ENCODE measurements at places on chromosomes 7 and 10.

GRCh38 chr7:129370812-129371211 lies 63.4 kb upstream of the STRIP2 start:
- no peak for DNase-seq

- DNase-seq, result no peak
Observed at GRCh38 chr7:15305002-15305600, 256.7 kb downstream of the AGMO start.

- DNase-seq, result no peak
Observed at GRCh38 chr10:34029455-34029854, 695.0 kb upstream of the NRP1 start.

- no peak for DNase-seq
Observed at GRCh38 chr7:104982308-104983075, 31.5 kb upstream of the KMT2E start.

DNA sequence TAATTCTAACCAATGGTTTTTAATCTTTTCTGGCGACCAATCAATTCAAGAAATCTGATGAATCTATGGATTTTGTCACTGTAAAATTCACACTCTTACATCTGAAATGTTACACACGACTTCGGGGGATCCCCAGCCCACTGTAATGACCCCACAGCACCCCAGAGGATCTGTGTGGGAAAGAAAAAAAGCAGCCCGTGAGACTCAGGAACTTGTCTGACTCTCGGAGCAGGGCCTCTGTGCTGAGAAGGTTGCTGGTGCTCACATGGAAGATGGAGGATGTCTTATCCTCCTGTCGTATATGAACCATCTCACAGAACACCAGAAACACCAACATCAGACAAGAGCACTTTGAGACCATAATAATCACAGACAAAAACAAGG lies 228.4 kb upstream of the INHBA start:
- no peak for DNase-seq

- DNase-seq, result no peak
Observed at GRCh38 chr7:114930107-114930661, 8.3 kb downstream of the MDFIC start.

DNA sequence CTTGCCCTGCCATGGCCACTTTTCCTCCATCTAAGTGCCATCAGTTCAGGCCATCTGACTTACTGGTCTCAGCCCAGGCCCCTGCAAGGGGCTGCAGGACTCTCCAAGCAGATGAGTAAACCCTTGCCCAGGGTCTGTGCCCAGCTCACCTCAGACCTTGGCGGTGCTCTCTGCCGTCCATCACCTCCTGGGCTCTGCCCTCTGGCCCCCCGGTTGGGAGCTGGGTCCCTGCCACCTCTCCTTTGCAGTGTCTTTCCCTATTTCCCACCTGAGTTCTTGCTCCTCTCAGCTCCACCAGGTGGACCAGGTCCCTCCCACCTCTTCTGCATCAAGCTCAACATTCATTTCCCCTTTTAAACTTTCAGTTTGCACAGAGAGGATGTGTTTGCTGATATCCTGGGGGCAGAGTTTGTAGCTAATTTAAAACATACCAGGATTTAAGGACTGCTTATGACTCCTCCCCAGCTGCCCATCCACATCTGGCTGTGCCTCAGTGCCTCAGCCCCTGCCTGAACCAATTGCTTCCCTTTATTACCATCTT lies 135.5 kb downstream of the SLIT1 start:
- no peak for DNase-seq

DNA sequence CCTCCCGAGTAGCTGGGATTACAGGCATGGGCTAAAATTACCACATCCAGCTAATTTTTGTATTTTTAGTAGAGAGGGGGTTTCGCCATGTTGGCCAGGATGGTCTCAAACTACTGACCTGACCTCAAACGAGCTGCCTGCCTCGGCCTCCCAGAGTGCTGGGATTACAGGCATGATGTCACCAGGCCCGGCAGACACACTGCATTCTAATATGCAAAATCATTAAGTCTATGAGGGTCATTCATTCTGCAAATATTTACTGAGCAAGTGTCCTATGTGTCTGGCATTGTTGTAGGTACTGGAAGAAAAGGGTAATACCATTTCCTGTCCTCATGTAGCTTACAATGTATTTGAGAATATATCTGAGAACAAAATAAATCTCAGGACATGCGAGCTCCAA lies 2.7 kb downstream of the PUS7 start:
- no peak for DNase-seq

- DNase-seq, result no peak
Observed at GRCh38 chr7:17130281-17131059, 168.0 kb upstream of the AHR start.

- no peak for DNase-seq
Observed at GRCh38 chr10:113995201-113995600, 48.5 kb upstream of the ADRB1 start.

DNA sequence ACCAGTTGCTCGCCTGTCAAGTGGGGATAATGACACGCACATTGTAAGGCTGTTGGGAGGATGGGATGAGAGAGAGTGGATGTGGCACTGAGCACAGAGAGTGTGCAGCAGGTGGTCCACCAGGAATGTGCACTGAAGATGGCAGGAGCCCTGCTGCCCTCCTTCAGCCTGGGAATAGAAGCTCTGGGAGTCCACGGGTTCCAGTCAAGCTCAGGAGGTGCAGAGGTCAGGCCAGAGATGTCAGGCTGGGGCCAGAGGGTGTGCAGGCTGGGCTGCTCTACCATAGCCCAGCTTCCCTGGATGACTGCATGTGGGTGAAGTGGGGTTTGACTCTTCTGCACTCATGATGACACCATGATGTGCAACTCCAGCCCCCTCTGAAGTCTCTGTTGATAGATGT lies 58.7 kb downstream of the C10orf120 start:
- DNase-seq, result no peak

GRCh38 chr10:50512743-50513416 lies 110.9 kb downstream of the SGMS1 start:
- no peak for DNase-seq

GRCh38 chr7:88432301-88432700 lies 125.6 kb upstream of the STEAP4 start:
- DNase-seq, result no peak

DNA sequence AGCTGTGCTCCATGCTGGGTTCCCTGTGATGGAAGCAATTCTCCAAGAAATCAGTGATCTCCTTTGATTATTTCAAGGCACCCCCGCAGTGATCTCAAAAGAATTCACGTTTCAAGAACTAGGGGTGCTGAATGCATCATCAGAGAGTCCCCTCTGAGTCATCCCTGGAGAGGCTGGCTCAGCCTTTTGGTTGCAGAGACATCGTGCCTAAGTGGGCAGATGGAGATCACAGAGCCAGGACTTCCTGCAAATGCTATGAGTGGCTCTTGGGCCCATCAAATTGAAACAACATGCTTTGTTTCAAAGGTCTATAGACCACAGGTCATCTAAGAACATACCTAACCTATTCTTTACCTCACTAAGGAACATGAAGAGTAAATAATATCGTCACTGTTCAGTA lies 41.5 kb upstream of the PLEKHA1 start:
- DNase-seq, result no peak

DNA sequence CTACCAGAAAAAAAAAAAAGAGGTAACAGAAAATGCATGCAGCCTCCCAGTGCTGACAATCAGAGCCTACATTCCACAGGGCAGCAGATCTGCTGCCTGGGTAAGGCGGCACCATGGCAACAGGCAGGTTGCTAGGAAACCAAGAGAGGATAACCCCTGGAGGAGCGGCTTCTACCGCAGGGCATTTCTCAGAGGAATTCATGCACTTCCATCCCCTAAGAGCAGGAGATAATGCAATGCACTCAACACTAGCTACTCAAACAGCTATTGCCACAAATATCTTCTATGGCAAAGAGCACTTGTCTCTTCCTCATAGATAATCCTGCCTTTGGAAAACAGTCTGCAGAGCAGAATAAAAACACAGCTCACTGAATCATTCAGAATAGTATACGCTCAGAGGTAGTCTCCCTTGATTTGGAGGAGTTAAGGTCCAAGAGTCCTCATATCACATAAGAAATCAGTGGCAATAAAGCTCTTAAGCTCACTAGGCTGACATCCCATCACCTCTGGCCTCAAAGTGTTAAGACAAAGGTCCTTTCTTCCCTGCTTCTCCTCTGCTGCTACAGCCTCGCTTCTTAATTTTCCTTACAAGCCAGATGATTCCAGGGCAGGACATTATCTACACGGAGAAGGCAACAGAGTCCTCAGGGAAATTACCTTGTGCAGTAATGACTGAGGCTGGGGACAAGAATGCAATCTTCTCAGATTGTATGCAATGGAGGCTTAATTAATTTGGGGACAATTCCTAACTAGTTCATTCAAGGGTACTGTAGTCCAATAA lies 10.7 kb downstream of the PSAP start:
- DNase-seq, result no peak

DNA sequence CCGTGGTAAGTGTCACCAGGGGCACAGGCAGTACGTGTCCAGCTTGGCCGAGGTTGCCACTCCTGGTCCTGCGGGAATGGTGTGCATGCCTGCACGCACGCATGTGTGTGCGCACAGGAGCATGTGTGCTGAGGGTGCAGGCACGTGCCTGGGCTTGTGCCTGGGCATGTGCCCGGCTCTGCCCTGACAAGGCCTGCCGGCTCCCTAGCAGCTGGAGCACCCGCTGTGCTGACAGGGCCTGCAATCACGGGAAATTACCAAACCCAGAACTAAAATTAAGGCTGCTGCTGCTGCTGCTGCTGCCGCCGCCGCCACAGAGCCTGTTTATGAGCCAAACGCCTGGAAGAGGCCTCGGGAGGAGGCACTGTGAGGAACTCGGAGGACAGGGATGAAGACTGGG lies 28.7 kb downstream of the GHRHR start:
- no peak for DNase-seq

DNA sequence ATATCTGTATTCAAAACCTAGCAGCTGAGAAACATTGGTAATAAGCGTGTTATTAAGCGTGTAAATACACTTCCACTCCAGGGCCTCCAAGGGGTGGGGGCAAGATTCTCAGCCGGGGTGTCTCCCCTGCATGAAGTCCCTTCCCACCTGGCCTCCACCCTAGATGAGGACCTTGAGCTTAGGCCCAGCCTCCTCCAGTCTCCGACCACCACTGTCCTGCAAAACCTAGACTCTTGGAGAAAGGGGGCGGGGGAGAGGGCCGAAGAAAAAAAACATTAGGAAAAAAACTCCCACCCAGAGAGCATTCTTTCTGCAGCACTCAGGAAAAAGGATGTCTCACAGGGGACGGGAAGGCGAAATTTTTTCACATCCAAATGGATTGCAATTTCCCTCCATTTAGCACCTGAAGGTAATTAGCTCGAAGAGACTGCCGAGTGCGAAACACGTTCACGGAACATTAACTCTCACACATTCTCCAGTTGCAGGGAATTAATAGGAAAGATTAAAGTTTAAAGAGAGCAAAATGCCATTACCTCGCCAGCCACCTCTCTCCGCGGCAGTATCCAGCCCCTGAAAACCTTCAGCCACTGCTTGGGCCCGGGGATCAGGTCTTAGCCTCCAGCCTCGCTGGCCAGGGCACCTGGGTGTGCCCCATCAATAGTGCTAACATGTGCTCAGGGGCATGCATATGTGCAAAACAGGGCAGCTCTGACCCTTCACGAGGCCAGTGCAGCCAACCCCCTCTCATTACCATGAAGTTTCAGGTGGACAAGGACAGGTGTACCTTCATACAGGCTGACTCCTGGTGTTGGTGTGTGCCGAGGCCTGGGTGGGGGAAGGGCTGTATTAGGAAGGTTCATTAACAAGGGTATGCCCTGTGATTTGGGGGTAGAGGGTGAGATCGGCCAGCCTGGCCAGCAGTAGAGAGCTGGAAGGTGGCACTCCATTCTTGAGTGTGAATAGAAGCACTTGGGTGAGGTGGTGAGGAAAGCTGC lies 77.2 kb downstream of the HIF1AN start:
- DNase-seq, result no peak

DNA sequence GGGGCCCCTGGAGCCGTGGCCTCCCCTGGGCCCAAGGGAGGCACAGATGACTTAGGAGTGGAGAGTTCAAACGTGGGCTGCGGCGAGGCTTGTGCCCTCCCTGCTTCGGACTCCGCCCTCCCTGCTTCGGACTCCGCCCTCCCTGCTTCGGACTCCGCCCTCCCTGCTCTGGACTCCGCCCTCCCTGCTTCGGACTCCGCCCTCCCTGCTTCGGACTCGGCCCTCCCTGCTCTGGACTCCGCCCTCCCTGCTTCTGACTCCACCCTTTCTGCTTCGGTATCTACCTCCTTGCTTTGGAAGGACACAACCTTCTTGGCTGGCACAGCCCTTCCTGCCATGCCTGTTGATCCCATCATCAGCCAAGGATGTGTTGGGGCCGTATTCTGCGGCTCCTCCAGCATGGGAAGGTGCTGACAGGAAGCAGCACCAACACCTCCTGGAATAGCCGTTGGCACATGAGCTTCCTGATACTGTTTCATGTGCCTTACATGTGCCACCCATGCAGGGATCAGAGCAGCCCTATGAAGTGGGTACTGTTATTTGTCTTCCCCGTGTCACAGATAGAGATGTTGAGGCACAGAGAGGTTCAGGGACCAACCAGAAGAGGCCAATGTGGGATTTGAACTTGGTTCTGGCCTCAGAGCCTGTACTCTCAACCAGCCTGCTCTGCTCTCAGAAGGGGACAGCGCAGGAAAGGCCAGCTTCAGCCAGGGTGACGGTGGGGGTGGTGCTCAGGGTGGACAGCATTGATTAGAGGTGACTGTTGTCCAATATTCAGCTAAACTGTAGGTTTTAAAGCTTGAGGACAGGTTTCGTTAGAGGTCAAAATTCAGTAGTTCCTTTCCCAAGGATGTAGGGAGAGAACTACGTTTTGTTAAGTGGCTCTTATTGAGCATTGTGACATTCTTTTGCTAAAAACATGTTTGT lies 114.5 kb downstream of the NKX6-2 start:
- no peak for DNase-seq

DNA sequence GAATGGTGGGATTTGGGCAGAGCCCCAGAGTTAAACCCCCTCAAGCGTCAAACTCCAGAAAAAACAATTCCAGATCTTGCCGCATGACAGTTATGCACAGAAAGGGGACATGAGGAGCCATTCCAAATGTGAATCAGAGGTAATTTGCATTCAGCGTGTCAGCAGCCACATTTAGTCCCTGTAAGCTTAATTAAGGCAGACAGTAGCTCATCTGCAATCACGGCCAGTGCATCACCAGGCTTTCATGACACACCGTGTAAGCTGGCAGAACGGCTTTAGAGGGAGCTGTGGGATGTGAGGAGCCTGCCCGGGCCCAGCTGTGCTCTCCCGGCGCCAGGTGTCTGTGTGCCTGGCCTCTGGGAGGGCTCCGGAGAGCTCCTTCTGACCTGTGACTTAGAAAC lies 18.7 kb upstream of the PRKAG2 start:
- no peak for DNase-seq

GRCh38 chr7:92955081-92955480 lies 118.7 kb upstream of the CDK6 start:
- DNase-seq, result no peak

GRCh38 chr10:86967481-86967941 lies 771 bp upstream of the ADIRF start:
- no peak for DNase-seq

GRCh38 chr10:68092512-68092911 lies 16.8 kb upstream of the MYPN start:
- no peak for DNase-seq

- DNase-seq, result no peak
Observed at GRCh38 chr7:80705130-80705781, 66.8 kb downstream of the CD36 start.

- no peak for DNase-seq
Observed at GRCh38 chr10:55801353-55801661, 559.8 kb downstream of the ZWINT start.

GRCh38 chr10:72449941-72450441 lies 95.3 kb upstream of the DNAJB12 start:
- DNase-seq, result no peak

- DNase-seq, result no peak
Observed at GRCh38 chr10:129942936-129943715, 20.9 kb downstream of the EBF3 start.

Data from stimulated activated CD4-positive, alpha-beta T cell treated with anti-CD3 and anti-CD28 coated beads, TNF-alpha, amount 100 ng/mL, for 1 hour (primary cell).